ENCODE measurements at places on chromosomes 12 and 14.

- DNase-seq = no peak
Measured at GRCh38 chr12:103742349-103742932, 98.6 kb downstream of the NT5DC3 start.

DNA sequence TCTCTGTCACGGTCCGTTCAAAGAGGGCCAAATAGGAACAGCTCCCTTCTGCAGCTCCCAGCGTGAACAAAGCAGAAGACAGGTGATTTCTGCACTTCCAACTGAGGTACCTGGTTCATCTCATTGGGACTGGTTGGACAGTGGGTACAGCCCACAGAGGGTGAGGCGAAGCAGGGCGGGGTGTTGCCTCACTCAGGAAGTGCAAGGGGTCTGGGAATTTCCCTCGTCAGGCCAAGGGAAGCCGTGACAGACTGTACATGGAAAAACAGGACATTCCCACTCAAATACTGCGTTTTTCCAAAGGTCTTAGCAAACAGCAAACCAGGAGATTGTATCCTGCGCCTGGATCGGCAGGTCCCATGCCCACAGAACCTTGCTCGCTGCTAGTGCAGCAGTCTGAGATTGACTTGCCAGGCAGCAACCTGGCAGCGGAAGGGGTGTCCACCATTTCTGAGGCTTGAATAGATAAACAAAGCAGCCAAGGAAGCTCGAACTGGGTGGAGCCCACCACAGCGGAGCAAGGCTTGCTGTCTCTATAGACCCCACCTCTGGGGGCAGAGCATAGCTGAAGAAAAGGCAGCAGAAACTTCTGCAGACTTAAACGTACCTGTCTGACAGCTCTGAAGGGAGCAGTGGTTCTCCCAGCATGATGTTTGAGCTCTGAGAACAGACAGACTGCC, 22.7 kb downstream of the SLC38A1 start:
- no peak for DNase-seq

DNA sequence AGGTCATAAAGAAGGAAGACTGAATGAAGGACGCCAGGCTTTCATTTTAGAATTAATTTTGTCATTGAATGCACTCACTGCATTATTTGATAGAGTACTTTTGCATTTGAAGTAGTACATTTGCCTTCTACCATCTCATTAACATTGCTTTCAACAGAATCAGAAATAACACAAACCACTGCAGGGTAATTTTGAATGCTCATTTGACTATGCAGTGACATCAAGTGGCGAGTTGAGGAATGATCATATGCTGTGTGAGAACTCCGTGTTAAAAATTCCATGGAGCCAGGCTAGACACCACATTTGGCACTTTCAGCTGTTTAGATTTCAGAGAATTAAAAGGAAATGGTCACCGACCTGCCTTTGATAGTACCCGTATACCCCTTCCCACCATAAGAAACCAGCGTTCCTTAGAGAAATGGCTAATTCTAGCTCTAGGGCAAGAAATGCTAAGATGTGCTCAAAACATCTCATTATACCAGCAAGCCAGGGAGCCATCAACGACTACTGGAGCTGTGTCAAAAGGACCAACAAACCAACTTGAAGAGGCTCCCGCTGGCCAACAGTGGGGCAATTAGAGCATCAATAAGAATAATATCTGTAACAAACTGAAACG, 16.5 kb downstream of the HEBP1 start:
- DNase-seq = no peak

DNA sequence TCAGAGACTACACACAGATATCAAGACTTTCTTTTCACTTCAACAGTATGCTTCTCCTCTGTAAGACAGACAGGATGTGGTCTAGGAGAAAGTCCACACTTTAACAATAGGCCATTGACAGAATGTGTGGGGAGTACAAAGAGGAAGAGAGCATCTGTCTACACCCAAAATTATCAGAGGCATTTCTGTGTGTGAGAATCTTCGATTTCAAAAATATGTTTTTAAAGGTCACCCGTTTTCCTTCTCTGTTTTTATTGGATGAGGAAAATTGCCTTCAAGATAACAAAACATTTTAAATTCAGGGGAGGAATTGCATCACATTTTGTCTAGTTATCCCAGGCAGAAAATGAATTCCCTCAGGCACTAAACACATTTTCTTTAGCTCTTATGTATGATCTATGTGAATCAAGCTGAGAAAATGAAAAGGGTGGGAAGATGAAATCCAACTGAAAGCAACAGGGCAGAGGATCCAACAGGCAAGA, 16.4 kb downstream of the NAV3 start:
- DNase-seq = no peak

GRCh38 chr12:114967151-114967550, 283.2 kb upstream of the TBX3 start:
- no peak for DNase-seq
